ENCODE measurements at places on chromosomes 6 and 20.

- DNase-seq, result no peak
Measured at GRCh38 chr20:57294550-57294949, 28.1 kb upstream of the BMP7 start.

DNA sequence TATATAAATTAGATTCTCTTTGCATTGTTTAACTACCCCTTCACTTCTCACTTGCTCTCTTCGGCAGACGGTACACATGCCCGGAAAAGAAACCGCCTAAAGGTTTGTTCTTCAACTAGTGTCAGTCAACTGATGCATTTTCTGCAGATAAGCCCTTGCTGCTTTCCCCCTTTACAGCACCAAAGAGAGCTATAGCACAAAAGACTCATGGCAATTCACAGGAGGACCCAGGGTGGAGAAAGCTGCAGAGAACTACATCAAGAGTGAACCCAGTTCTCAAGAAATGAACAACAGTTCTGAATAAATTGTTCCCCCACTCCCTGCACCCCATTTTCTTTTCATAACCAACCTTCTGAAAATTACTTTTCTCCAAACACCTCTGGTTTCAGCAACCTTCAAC lies 8.9 kb downstream of the CD164 start:
- no peak for DNase-seq

DNA sequence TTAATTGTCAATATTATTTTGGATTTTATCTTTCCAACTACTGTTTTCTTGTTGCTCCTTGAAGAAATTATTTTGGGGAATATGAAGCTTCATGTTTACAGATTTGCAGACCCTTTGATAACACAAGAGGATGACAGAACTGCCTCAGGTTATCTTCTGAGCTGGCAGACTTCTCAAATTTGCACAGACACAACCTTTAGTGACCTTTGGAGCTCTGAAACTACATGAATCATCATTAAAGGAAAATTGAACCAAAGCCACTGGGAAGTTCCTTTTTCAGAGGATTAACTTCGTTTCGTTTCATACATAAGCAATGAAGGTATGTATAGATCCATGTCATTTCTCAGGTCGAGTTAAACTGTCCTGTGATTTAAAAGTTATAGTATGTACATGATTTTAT lies 85.9 kb downstream of the FBXO5 start:
- DNase-seq, result no peak

- DNase-seq, result no peak
Measured at GRCh38 chr6:157157258-157157657, 166.1 kb downstream of the TMEM242 start.

DNA sequence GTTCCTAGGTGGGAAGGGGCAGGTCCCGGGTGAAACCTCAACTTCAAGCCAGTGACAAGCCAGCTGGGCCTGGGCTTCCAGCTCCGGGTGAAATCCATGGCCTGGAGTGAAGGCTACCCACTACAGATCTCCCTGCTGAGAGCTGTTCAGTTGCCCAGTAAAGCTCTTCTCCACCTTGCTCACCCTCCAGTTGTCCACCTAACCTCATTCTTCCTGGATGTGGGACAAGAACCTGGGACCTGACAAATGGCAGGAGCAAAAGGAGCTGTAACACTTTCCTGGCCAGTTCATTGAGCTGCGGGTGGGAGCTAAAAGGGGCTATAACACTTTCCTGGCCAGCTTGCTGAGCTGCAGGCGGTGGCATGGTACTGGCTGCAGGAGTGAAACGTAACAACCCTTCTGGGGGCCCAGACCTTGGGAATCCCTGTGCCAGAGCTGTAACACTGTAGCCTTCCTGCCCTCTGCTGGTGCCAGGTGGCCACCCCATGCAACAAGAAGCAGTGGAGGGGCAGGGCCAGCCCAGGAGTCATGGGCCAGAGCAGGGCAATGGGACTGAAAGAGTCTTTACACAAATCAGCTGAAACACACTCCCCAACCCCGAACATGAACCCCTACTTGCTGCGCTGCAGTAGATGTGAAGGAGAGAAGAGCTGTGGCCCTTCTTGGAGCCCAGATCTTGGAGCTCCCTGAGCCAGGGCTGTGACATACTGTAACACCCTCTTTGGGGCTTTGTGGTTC lies 3.6 kb upstream of the HINT3 start:
- DNase-seq, result no peak

DNA sequence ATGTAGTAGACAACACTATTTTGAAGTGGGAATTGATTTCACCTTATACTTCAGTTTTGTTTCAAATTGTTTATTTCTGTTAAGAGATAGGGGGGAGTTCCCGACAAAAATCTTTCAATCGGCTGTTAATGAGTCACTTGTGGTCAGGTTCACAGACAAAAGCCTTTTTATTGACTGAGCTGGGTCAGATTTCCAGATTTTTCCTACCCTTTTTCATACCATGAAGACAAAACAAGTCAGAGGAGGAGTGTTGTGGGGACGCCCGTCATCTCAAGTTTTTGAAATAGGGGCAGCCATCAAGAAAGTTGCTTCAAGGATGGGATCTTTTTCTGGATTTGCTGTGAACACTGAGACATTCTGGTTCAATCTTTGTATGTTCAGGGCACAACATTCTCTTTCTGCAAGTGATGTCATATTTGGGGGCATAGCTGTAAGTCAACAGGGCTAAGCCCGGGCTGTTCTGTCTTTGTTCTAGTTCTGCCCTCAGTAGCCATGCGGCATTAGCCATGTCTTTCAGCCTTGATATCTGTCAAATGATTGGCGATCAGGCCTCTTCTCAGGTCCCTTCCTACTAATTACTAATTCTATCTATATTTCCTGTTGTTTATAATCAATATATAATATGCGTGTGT lies 496.0 kb upstream of the MARCKS start:
- DNase-seq, result peak; percentile 62
